ENCODE measurements at places on chromosomes 1 and 21.
A peak's percentile ranks its signal among the peaks of the same experiment; 100 is the strongest.

DNA sequence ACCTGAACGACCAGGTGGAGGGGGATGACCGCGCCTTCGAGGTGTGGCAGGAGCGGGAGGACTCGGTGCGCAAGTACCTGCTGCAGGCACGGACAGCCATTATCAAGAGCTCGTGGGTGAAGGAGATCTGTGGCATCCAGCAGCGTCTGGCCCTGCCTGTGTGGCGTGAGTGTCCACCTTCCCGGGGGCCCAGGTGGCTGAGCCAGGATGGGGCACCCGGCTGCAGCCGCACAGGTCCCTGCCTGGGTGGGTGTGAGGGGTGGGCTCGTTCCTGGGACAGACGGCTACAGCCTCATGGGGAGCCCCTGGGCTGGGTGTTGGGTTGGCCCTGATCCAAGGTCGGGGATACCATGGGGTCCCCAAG lies 65.2 kb downstream of the TRIM11 start:
- no peak for DNase-seq

DNA sequence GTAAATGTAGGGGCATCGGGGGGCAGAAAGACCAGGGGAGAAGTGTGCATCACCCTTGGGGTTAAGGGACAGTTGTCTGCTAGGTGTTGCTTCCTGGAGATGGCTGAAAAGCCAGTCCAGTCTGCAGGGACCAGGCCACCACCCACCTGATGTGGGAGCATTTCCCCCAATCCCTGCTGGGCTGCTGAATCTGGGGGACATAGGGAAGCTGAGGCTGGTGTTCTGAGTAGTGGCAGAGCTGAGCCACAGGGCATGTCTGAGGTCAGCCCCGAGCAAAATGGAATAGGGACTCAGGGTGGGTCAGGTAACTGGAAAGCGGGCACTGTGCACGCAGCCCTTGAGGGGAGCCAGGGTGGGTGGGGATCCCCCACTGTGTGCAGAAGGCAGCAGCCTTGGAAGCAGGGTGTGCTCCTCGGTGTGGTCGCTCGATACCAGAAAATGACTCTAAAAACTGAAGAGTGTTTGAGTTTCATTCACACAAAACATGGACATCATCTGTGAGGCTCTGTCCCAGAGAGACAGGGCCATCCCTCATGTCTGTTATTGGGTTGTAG lies 2.4 kb upstream of the CCNL2 start:
- no peak for DNase-seq

DNA sequence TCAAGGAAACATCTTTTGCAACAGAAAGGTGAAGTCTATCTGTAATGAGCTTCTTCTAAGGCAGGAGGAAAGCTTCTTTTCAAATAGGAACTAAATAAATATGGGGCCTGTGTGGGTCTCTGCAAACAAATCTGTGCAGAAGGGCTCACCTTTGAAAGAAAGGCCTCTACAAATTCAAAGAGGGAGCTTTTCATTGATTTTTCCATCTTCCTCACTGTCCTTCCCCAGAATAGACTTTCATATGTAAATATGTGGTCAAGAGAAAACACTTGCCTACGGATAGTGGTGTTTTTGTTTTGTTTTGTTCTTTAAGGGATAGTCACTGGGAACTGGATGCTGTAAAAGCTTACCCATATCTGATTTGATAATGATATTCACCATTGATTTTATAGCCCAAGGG lies 223.4 kb downstream of the DSCAM start:
- no peak for DNase-seq

DNA sequence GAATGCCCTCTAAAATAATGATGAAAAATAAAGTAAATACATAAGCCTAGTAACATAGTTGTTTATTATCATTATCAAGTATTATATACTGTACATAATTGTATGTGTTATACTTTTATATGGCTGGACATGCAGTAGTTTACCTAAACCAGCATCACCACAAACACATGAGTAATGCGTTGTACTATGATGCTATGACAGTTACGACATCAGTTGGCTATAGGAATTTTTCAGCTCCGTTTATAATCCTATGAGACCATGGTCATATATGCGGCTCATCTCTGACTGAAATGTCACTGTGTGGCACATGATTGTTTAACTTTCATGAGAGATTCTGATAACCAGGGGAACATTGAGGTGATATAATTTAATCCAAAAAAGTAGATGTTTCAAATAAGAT lies 352.1 kb downstream of the ST6GALNAC3 start:
- no peak for DNase-seq

DNA sequence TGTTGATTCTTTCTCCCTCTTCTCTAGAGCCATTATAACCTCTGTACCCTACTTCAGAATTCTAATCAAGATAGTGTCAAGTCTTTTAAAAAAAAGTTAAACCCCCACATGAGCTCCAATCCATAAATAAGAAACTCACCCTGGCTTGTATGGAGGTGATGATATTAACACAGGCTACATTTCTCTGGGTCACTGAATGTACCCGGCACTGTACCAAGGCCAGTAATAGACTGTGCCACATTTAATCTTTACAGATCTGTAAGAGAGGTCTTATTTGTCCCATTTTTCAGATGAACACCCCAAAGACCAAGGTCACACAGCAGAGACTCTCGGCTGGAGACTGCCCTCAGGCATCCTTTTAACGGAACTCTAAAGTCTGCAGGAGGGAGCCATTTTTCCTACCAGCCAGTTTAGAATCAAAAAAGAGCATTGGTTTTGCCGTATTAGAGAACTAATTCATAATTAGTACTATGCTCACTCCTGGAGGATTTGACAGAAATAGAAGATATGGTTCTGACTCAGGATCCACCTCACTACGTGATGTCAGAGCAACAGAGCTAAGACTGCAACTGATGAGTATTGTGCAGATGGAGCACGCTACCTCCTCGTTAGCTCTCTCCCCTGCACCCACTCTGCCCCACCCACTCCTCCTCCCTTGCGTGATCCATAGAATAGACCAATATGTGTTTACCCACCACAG lies 217.2 kb upstream of the HOOK1 start:
- DNase-seq = peak; percentile 31

GRCh38 chr1:109392037-109392787 lies 5.5 kb downstream of the SORT1 start:
- DNase-seq = peak; percentile 86

- DNase-seq = no peak
Observed at GRCh38 chr1:197606168-197606845, 169.0 kb downstream of the DENND1B start.

DNA sequence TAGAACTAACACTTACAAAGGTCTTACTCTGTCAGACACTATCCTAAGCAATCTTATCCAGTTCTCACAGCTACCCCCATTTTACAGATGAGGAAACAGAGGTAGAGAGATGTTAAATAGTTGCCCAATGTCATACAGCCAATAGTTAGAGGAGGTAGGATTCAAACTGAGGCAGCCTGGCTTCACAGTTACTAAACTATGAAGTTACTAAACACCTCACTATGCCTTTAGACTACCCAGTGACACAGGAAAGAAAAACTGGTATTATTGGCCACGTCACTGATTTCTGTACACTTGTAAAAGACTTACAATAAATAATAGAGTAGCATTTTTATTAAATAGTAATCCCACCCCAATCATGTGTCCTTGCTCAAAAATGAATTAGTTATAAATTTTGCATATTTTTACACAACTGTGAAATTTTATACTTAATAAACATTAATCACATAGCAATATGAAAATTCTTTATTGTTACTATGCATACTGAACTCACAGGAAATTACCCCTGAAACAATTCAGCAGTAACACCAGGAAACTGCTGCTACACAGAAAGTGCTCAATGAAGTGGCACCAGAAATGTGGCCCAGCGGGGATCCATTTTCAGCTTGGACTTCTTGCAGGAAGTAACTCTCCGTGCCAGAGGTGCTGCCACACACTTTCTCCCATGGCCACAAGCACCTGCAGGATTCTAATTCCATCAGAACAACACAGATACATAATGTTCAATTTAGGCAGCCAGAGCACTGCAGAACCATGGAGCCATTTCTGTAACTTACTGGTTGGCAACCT lies 69.4 kb downstream of the VAV3 start:
- no peak for DNase-seq

- no peak for DNase-seq
Observed at GRCh38 chr1:91924146-91924545, 25.1 kb upstream of the BRDT start.

DNA sequence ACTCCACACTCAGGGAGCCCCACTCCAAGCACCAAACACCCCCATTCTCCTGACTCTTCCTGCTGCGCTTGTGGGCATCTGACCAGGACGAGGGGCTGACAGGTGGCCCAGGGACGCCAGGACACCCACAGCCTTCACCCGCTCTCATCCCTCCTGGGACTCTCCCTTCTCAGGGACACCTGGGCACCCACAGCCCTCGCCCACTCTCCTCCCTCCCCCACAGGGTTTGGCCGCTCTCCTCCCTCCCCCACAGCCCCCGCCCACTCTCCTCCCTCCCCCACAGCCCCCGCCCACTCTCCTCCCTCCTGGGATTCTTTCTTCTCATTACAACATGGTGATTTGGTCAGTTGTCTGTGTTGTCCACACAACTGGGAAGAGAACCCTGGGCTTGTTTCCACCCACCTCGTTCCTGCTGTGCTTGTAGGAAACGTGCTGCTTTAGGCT lies 43.4 kb downstream of the PRDM15 start:
- DNase-seq = no peak

DNA sequence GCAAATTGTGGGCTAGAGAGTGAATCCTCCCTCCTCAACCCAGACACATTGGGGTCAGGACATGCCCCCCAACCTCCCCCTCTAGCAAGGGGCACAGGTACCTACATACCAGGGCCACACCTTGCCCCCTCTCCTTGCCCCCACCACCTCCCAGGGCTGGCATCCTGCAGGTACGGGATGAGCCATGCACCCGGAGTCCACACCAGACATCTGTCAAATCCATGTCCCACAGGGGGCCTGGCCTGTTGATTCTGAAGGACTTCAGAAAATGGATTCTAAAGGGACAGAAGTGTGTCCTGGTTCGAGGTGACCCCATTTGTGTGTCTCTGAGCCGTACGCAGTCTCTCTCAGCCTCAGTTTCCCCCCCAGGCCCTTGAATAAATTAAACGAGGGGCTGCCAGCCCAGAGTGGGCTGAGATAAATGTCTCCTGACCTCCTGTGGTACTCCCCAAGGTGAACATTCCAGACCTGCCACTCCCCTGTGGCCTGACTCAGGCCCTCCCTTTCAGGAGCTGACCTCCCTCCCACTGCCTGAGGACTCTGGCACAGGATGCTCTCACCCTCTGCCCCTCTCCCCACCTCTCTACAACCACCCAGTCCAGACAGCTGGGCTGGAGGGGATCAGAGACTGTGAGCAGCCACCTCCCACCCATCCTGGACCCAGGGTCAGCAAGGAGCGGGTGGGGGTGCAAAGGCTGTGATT lies 94.5 kb downstream of the EPHB2 start:
- DNase-seq = no peak

- DNase-seq = no peak
Observed at GRCh38 chr1:235608278-235608677, 41.3 kb downstream of the GNG4 start.

- DNase-seq = peak; percentile 19
Observed at GRCh38 chr1:115717541-115717940, 51.0 kb downstream of the CASQ2 start.

DNA sequence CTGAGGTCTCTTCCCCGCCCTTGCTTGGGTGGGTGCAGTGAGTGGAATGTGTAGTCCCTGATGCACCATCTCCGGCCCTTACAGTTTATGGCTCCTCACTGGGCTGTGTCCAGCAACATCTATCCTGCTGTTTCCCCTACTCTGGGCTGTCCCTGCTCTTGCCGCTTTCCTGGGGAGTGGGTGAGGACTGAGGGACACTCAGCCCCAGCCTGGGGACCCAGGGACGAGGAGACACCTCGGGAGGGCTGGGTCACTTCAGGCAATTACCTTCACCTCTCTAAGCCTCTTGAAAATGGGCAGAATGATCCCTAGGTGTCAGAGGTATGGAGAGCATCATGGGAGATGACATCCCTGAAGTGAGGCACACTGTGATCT lies 13.6 kb upstream of the LRP8 start:
- DNase-seq = no peak
